Activated T-helper 1 cell treated with anti-CD3 and anti-CD28 coated beads, Interleukin-12 subunit alpha, Interleukin-12 subunit beta, Interleukin-2, Interleukin-4 antibody, amounts not matched to agents 30 ng/mL and 10 ng/mL and 1 ng/mL, durations not matched to agents 14 hours and 24 hours and 36 hours (primary cell): ENCODE measurements at places on chromosomes 4 and X. TPM values are rescaled to one million over a fixed set of nuclear protein-coding genes. Genes with fewer than 3 reads are reported as not detected.

DNA sequence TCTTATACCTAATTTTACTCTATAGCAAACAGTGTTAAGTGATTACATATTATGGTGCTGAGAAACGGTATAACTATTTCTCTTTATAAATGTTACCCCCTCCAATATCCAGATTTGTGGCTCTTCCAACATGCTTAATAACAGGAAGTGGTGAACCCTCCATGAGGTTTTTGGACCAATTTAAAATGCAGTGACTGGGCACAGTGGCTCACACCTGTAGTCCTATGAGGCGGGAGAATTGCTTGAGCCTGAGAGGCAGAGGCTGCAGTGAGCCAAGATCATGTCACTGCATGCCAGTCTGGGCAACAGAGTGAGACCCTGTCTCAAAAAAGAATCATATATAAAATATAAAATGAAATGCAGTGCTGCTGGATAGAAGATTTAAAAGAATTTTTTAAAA, 137.3 kb downstream of the MGST2 start:
- peaks cover 8% of the 10 kb centered on the region for H3K27me3 ChIP-seq
- no peaks in the 10 kb centered on the region for H3K36me3 ChIP-seq
- H3K27ac ChIP-seq = no peak overlapping the region
- H3K4me1 ChIP-seq = no peaks in the 10 kb centered on the region

DNA sequence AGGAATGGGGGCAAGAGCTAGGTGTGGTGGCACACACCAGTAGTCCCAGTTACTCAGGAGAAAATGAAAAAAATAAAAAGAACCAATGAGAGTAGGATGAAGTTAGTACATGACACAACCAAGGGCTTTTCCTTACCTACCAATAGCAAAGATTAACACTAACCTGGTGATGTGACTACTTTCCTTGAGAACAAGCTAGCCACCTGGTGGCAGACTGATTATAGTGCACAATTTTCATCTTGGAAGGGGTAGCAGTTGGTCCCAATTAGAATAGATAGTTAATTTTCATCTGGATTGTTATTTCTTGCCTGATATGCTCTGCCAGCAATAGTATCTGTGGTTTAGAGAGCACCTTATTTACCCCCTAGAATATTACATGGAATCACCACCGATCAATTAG, 1216.8 kb upstream of the PABPC4L start:
- no peaks in the 10 kb centered on the region for H3K4me1 ChIP-seq
- no peaks in the 10 kb centered on the region for H3K36me3 ChIP-seq
- no peak overlapping the region for H3K4me3 ChIP-seq

GRCh38 chr4:7335344-7336066, 99.2 kb downstream of the PSAPL1 start:
- no peaks in the 10 kb centered on the region for H3K27me3 ChIP-seq
- H3K4me3 ChIP-seq = no peak overlapping the region
- no peaks in the 10 kb centered on the region for H3K36me3 ChIP-seq
- no peaks in the 10 kb centered on the region for H3K4me1 ChIP-seq

DNA sequence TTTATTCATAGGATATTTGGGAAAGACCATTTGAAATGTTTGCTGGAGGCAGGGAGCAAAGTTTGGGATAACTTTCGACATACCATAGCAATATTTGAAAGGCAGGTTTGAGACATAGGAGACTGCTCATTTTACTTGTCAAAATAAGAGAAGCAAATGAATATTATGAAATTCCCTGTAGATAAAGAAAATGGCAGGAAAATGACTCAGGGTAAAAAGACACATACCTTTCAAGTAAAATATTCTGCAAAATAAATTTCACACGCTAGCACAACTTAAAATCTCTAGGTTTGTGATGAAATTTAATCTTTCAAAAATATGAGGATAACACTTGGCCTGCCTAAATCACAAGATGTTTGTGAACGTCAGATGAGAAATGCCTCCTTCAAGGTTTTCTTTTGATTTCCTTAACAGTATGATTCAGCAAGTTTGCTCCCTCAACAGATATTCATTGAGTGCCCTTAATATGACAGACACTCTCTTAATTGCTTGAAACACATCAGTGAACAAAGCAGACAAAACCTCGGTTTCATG, 6.6 kb downstream of the TMEM156 start:
- no peak for DNase-seq
- peaks cover 39% of the 10 kb centered on the region for H3K36me3 ChIP-seq
- H3K27ac ChIP-seq = no peak overlapping the region
- no peaks in the 10 kb centered on the region for H3K27me3 ChIP-seq
- no peak overlapping the region for H3K4me3 ChIP-seq

DNA sequence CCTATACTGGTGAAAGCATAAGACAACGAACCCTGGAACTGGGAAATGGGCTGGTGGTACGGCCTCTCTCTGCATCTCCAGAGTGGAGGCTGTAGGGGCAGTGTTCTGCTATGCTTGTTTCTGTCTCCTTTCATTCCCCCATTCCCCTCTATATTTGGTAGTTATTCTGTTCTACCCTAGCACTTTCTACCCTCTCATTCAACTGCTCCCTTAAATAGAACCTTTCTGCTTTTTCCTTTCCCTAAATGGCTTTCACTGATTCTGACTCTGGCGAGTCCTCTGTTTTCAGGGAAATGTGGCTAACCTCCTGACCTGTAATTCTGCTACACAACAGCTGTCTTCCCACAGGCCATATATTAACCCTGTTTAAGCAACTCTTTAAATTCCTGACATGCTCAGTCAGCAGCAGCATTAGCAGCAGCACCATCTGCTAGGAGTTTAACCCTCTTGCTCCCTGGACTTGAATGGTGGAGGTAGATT, 94.2 kb downstream of the CXCL13 start:
- H3K27ac ChIP-seq = no peak overlapping the region
- DNase-seq = no peak
- H3K27me3 ChIP-seq = peaks cover 9% of the 10 kb centered on the region
- H3K4me3 ChIP-seq = no peak overlapping the region

Gene TCEAL8
- 20.7 and 21.9 TPM in 2 replicates for total RNA-seq

Gene CTAG1B
- not detected in 2 replicates for total RNA-seq

Gene AKAP4
- total RNA-seq = not detected in 2 replicates
